DMS79 treated with DMSO at 0.1 percent for 48 hours (cell line): ENCODE measurements at places on chromosomes 3 and 15.

GRCh38 chr15:68592544-68592943 lies 13.8 kb downstream of the CORO2B start:
- no peak for DNase-seq

GRCh38 chr3:137035631-137036030 lies 77.8 kb downstream of the IL20RB start:
- no peak for DNase-seq

GRCh38 chr15:38117781-38118180 lies 134.9 kb upstream of the SPRED1 start:
- no peak for DNase-seq

GRCh38 chr3:21914451-21914850 lies 163.4 kb upstream of the ZNF385D start:
- DNase-seq, result no peak

- DNase-seq, result no peak
Measured at GRCh38 chr3:174020156-174020555, 622.6 kb downstream of the NLGN1 start.

GRCh38 chr3:114439284-114439683 lies 145.5 kb downstream of the TIGIT start:
- no peak for DNase-seq
